Naive thymus-derived CD8-positive, alpha-beta T cell (primary cell): ENCODE measurements at places on chromosomes 13 and 19.

DNA sequence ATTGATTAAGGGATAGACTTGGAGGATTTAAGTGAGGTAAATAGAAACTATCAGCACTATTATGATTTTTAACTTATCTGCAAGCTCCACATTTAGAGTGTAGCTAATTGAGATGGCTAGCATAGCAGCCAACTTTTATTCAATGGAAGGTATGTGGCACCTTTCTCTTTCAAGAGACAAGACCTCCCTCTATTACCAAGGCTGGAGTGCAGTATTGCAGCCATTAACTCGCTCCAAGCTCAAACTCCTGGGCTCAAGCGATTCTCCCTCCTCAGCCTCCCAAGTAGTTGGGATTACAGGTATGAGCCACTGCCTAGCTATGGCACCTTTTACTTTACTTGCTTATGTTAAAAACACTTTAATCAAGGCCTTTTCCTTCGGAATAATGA is 8.2 kb downstream of the TPT1 start:
- no peak for DNase-seq

- no peak for DNase-seq
These were observed 31.2 kb downstream of the RCBTB2 start for GRCh38 chr13:48501705-48502104.

DNA sequence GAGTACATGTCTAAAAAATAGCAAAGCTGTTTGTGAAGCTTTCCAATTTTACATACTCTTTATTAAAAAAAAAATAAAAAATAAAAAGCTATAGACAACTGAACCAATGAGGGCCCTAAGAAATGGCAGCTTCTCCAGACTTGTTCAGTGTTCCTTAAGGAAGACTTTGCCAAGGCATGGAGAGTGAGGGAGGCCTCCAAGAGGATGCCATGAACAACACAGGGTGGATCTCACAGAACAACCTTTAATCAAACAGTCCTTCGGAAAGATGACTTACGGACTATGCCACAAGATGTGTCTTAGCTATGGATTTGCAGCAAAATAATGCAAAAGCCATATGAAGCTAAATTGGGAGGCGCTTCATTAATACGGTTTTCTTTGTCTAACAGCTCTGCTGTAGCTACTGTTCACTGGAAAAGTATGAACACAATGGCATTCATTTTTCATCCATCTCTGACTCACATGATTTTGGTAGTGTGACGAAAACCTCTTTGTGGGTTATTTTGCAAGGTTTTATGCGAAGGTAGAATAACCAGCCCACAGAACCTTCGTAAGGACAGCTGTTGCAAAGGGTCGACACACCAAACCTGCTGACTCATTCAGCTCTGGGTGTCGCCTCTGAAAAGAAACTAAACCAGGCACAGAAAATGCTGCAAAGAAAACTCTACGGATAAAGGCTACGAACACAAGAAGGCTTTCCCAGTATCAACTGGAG is 27.7 kb downstream of the EFNB2 start:
- no peak for DNase-seq

DNA sequence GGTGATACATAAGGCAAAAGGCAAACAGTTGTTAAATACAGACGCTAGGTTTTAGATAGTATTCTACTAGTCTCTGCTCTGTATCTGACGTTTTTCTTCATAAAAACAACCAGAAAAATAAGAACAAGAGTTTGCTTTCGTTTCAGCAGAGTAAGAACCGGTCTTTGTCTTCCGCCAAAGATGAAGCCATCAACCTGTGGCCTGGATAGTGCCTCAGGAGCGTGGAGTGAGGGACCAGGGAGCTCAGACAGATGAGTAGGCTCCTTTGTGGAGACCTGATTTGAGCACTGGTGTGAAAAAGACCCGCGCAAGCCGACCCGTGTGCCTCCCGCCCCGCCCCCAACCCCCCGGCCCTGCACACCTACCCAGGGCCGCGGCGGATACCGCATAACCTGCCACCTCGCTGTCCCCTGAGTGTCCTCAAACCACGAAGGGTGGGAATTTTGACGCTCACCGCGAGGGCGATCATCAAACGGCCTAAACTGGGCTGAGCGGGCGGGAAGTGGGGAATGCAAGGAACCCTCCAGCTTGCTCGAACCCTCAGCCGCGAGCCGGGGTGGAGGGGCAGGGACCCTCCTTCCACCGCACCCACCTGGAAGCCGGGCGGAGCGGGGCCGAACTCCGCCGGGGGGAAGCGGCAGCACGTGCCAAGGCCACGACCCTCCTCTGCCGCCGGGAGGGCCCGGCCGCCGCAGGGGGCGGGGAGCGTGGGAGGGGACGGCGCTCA is 866 bp upstream of the LMO7 start:
- DNase-seq = no peak

- no peak for DNase-seq
These were observed 6.3 kb upstream of the FUT2 start for GRCh38 chr19:48689449-48689848.
